ENCODE measurements at places on chromosomes 3 and 15.

- H3K27me3 ChIP-seq = no peaks in the 10 kb centered on the region
- no peaks in the 10 kb centered on the region for H3K4me1 ChIP-seq
- no peak overlapping the region for H3K27ac ChIP-seq
- DNase-seq = no peak
- H3K4me3 ChIP-seq = no peak overlapping the region
- H3K36me3 ChIP-seq = peaks cover 5% of the 10 kb centered on the region
These were observed 92.4 kb downstream of the CSNK1G1 start for GRCh38 chr15:64263567-64263966.

- H3K4me3 ChIP-seq = no peak overlapping the region
- H3K27me3 ChIP-seq = no peaks in the 10 kb centered on the region
- no peaks in the 10 kb centered on the region for H3K4me1 ChIP-seq
- H3K36me3 ChIP-seq = no peaks in the 10 kb centered on the region
- no peak overlapping the region for H3K27ac ChIP-seq
These were observed 503.4 kb upstream of the NECTIN3 start for GRCh38 chr3:110568246-110568645.

DNA sequence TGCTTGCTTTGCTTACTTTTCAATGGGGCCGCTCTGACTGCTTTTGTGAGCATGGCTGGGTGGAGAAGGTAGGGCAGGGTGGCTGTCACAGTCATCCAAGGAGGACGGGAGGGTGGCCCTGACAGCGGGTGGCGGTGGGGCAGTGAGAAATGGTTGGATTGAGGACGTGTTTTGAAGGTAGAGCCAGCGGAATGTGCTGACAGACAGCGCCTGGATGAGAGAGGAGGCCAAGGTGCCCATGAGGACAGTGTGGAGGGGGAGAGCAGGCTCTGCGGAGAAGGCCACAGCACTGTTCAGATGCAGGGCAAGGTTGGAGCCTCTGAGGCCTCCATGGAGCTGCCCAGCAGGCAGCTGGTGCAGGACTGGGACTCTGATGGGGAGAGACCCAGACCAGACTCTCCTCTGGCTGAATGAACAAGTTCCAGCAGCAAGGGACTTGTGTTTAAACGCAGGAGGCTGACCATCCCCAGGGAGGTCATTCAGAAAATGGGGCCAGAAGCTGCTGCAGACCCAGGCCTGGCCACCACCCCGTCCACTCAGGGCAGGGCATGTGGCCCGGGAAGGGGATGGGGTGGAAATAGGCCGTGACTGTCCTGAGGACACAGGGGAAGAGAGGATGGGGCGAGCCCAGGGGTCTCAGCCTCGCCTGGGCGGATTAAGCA is 120.3 kb upstream of the PRR20G start:
- no peak for DNase-seq
- H3K27me3 ChIP-seq = no peaks in the 10 kb centered on the region
- H3K4me1 ChIP-seq = no peaks in the 10 kb centered on the region
- no peak overlapping the region for H3K27ac ChIP-seq
- H3K4me3 ChIP-seq = no peak overlapping the region
- no peaks in the 10 kb centered on the region for H3K36me3 ChIP-seq

GRCh38 chr15:59063042-59063441 is 41.9 kb upstream of the CCNB2 start:
- H3K4me1 ChIP-seq = no peaks in the 10 kb centered on the region
- no peak for DNase-seq
- no peaks in the 10 kb centered on the region for H3K27me3 ChIP-seq

- H3K27me3 ChIP-seq = no peaks in the 10 kb centered on the region
- H3K36me3 ChIP-seq = no peaks in the 10 kb centered on the region
- DNase-seq = no peak
- H3K4me1 ChIP-seq = no peaks in the 10 kb centered on the region
- no peak overlapping the region for H3K27ac ChIP-seq
- no peak overlapping the region for H3K4me3 ChIP-seq
These were observed 38.8 kb upstream of the ACAN start for GRCh38 chr15:88764448-88764847.

GRCh38 chr3:5297895-5298294 is 110.4 kb downstream of the EDEM1 start:
- no peak overlapping the region for H3K4me3 ChIP-seq
- no peaks in the 10 kb centered on the region for H3K4me1 ChIP-seq
- no peaks in the 10 kb centered on the region for H3K27me3 ChIP-seq
- no peak overlapping the region for H3K27ac ChIP-seq

- H3K27ac ChIP-seq = no peak overlapping the region
- H3K4me3 ChIP-seq = no peak overlapping the region
- H3K4me1 ChIP-seq = no peaks in the 10 kb centered on the region
These were observed 756.4 kb upstream of the NR2F2 start for GRCh38 chr15:95574053-95574452.

DNA sequence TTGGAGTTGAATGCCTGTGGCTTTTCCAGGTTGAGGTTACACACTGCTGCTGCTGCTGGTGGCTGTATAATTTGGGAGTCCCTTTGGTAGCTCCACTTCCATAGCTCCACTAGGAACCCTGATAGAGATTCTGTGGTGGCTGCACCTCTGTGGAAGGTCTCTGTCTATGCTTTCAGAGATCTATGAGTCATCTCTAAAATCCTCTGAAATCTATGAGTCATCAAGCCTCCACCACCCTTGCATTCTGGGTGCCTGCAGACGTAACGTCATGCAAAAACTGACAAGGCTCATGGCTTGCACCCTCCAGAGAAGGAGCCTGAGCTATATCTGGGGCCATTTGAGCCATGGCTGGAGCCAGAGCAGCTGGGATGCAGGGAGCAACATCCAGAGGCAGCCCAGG is 1037.0 kb upstream of the CFAP20DC start:
- no peak overlapping the region for H3K4me3 ChIP-seq
- no peaks in the 10 kb centered on the region for H3K4me1 ChIP-seq
- no peak for DNase-seq
- no peak overlapping the region for H3K27ac ChIP-seq
- H3K36me3 ChIP-seq = no peaks in the 10 kb centered on the region

DNA sequence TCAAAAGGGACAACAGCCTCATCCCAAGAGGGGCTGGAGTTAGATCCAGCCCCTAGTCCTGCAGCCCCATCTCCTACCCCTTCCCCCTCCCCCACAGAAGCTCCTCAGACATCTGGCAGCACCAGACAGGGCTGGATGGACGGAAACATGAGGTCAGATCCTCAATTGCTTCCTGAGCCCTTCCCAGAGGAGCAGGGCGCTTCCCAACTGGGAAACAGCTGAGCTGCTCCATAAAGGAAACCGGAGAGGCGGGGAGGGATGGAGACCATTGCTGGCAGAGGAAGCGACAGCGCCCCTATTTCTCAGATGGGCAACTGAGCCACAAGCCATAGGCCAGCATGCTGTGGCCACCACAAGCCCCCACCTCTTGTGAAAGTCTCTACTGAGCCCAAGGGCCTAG is 18.3 kb upstream of the CYP11A1 start:
- H3K27me3 ChIP-seq = no peaks in the 10 kb centered on the region
- H3K27ac ChIP-seq = peak overlapping the region; percentile 47
- H3K36me3 ChIP-seq = no peaks in the 10 kb centered on the region

DNA sequence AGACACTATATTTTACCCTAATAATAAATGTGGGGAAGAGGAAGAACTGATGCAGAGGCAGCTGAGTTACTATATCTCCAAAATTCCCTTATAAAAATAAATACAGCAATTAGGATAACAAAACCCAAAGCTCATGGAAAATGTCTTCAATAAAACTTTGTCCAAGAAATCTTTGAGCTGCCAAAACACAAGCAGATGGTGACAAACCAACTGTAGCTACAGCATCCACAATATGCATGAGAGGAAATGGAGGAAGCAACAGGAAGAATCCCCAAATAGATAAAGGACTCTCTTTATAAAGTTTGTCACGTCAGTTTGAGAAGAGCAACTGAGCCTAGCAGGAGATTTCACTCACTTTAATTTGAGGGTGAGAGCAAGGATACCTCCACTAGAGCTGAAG is 638.2 kb downstream of the IGSF11 start:
- no peaks in the 10 kb centered on the region for H3K4me1 ChIP-seq
- DNase-seq = no peak
- H3K27me3 ChIP-seq = no peaks in the 10 kb centered on the region
- H3K4me3 ChIP-seq = no peak overlapping the region

GRCh38 chr3:189369636-189370035 is 197.9 kb downstream of the TPRG1 start:
- no peaks in the 10 kb centered on the region for H3K4me1 ChIP-seq
- H3K27me3 ChIP-seq = no peaks in the 10 kb centered on the region
- H3K27ac ChIP-seq = no peak overlapping the region
- H3K4me3 ChIP-seq = no peak overlapping the region
- DNase-seq = no peak

DNA sequence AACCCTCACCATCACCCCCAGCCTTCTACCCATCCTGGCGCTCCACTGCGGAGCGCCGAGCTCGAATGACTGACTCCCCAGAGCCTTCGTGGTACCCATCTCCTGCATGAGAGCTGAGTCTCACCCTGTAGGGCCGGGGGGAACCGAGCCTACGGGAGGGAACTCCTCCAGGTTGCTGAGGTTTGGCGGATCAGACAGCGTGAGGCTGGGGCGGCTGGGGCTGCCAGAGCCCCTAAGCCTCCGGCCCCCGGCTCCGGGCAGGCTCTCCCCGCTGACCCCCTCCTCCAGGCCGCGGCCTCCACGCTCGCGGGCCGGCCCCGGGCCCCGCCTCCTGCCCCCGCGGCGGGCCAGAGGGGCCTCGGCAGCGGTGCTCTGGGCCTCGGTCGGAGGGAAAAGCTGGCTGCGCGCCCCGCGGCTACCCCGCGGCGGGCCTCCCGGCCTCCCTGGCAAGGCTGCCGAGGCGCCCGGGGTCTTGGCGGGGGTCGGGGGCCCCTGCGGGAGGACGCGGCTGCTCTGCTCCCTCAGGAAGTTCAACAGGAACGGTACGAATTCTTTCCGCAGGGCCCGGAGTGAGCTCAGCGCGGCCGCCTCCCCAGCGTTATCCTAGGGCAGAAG is 643 bp downstream of the CDAN1 start:
- no peaks in the 10 kb centered on the region for H3K27me3 ChIP-seq
- peak overlapping the region; percentile 80 for H3K27ac ChIP-seq
- peak overlapping the region; percentile 68 for H3K4me3 ChIP-seq
- no peak for DNase-seq

DNA sequence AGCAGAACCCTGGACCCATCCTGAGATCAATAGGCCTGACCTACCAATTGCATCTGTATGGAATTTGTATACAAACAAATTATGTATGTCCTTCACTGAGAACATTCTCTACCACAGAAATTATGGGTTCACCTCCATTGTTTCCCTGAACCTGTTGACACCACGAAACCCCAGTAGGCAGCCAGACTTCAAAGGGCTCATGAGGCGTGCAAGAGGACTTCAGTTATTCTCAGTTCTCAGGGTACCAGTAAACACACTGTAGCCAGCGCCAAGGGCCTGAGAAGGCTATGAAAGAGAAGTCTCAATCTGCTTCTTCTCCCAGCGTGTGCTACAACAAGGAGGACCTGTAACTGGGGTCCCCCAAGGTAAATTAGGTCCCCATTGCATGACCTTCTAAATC is 254.9 kb upstream of the GOLGA6L4 start:
- no peaks in the 10 kb centered on the region for H3K27me3 ChIP-seq
- DNase-seq = no peak
- H3K4me1 ChIP-seq = no peaks in the 10 kb centered on the region
- H3K36me3 ChIP-seq = no peaks in the 10 kb centered on the region
- no peak overlapping the region for H3K4me3 ChIP-seq

DNA sequence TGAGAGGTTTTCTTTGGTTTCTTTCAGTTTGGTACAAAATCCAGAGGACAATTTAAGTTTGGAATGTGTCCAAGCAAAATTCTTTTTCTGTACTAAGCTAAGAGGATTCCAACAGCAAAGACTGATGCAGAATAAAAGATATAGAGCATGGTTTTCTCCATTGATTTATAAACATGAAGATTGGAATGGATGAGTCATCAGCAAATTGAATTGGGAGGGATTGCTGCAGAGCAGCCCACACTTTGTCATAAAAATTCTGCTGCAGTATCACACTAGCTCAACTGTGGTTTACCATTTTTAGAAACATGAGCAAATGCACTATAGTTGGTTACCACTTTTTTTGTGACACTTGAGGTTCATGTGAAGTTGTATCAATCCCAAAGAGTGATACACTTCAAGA is 16.1 kb upstream of the LARP6 start:
- H3K36me3 ChIP-seq = no peaks in the 10 kb centered on the region
- peaks cover 32% of the 10 kb centered on the region for H3K4me1 ChIP-seq
- H3K27ac ChIP-seq = no peak overlapping the region
- DNase-seq = no peak

GRCh38 chr15:78932258-78932808 is 12.5 kb downstream of the CTSH start:
- no peak overlapping the region for H3K27ac ChIP-seq
- no peak for DNase-seq
- H3K36me3 ChIP-seq = no peaks in the 10 kb centered on the region
- H3K4me1 ChIP-seq = peaks cover 75% of the 10 kb centered on the region

GRCh38 chr3:30613133-30613825 is 6.9 kb downstream of the TGFBR2 start:
- H3K4me1 ChIP-seq = peaks cover 15% of the 10 kb centered on the region
- no peaks in the 10 kb centered on the region for H3K36me3 ChIP-seq
- DNase-seq = no peak
- H3K4me3 ChIP-seq = no peak overlapping the region
- no peaks in the 10 kb centered on the region for H3K27me3 ChIP-seq

DNA sequence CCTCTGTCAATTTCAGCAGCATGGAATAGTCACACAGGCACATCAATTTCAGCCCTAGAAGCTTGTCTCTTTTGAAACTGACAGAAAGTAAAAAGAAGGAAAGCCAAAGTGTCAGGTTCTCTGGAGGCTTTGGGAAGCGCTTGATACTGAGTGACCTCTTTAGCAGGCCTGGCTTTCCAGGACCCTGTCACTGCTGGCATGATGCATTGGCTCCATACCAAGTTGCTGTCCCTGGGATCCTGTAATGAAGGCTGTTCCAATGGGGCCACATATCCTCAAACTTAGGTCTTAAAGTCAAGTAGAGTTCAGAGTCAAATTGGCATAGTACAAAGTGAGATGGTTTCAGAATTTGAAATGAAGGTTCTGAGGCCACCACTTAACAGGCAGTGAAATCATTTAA is 640.9 kb downstream of the SQOR start:
- H3K4me3 ChIP-seq = no peak overlapping the region
- H3K36me3 ChIP-seq = no peaks in the 10 kb centered on the region
- no peaks in the 10 kb centered on the region for H3K4me1 ChIP-seq
- DNase-seq = no peak
- H3K27me3 ChIP-seq = no peaks in the 10 kb centered on the region

DNA sequence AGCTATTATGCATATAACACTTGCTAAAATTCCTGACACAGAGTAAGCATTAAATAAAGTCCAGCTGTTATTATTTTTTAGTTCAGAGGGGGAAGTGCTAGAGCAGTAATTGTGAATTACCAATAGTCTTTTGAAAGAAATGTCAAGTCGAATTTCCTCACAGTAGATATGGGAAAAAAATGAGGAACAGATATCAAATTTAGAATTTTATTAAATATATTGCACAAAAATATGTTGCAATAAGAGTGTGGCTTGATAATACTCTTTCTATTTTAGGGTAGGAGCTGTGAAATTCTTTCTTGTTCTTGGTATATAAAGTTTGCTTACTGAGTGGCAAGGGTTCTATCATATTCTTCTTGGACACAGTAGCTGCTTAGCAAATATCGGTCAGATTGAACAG is 181.3 kb downstream of the NFKBIZ start:
- no peak overlapping the region for H3K4me3 ChIP-seq
- no peaks in the 10 kb centered on the region for H3K4me1 ChIP-seq
- H3K27me3 ChIP-seq = no peaks in the 10 kb centered on the region
- no peaks in the 10 kb centered on the region for H3K36me3 ChIP-seq

- H3K36me3 ChIP-seq = no peaks in the 10 kb centered on the region
- H3K27ac ChIP-seq = peak overlapping the region; percentile 96
- no peak for DNase-seq
- H3K4me1 ChIP-seq = peaks cover 22% of the 10 kb centered on the region
- H3K27me3 ChIP-seq = no peaks in the 10 kb centered on the region
These were observed 550 bp upstream of the CHD2 start for GRCh38 chr15:92899601-92899947.

Data from esophagus squamous epithelium (tissue), 5 donors.